ENCODE measurements at places on chromosomes 2 and 18.

DNA sequence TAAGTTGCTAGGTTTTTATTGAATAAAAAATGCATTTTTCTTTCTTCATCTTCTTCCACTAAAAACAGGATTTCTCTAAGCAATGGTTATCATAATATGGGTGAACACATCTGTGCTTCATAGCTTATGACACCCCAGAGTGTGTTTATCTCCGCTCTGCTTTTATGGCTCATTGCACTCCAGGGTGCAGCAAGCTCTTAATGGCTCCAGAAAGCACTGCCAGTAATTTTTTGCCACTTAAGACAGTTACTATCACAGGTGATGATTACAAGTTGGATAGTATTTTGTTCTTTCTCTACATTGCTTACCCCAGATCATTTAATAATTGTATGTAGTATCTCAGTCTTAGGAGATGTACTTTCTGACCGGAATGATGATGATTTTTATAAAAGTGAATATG, 239.3 kb upstream of the CDH20 start:
- no peak for DNase-seq

DNA sequence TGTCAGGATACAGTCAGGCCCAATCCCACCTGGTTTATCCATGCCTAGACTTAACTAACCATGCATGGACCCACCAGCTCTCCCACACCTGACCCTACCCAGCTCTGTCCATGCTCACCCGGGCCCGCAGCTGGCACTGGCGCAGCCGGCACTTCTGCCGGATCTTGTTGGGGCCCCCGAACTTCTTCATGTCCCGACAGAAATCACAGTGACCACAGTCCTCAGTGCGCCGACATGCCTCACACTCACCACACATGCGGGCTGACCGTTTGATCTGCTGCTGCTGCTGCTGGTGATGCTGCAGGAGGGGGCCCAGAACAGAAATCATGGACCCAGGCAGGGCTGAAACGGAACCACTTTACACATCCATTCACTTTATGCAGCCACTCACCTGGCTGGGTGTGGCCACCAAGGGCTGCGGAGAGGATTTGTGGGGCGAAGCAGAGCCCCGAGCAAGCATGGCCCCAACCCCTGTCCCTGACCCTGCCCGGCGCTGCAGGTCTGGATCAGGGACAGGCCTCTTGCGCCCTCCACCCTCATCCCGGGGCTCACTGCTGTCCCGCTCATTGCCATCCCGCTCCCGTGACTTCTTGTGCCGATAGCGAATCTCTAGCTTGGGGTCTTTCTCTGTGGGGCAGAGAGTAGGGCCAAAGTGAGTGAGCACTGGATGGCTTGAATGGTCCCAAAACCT, 1.7 kb downstream of the CXXC1 start:
- DNase-seq: no peak

GRCh38 chr2:9657731-9658130, 26.9 kb upstream of the YWHAQ start:
- DNase-seq: no peak

DNA sequence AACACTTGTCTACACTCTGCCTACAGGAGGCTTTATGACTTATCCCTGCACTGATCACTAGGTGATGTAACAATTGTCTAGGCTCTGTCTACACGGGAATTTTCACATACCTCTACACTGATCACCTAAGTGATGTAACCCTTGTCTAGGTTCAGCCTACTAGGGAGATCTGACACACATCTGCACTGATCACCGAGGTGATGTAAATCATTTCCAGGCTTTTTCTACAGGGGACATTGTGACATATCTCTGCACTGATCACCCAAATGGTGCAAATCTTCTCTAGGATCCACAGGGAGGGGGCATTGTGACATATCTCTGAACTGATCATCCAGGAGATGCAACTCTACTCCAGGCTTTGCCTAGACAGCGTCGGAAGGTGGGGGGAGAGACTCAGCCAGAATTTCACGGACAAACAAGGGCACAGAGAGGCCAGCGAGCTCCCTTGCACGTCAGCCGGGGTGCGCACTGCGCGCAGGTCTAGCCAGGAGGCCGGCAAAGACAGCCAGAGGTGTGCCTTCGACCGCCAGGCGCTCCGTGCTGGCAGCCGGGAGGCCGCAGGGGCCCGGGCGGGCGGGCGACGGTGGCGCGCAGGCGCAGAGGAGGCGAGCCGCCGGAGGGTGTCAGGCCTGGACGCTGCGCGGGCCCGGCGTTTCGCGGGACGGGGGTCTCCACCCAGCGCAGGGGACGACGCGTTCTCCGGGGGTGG, 46.9 kb upstream of the USP14 start:
- peak; percentile 79 for DNase-seq

- DNase-seq: peak; percentile 18
These were observed 1.7 kb downstream of the FZD7 start for GRCh38 chr2:202035089-202035940.

DNA sequence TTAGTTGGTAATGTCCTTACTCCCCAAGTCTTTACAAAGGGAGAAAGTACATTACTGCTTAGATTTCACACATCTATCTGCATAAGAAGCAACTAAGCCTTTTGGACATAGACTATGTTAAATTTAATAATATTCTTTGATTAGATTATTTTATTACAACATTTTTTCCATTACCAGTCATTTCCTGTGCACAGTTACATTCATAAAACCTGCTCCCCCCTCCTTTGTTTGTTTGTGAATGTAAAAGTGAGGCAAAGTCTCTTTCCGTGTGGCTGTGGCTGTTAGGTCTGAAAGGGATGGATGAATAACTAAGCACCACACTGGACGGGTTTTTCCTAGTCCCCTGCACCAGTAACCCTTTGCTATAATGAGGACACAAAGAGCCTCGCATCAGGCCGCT, 9.6 kb downstream of the PTGR3 start:
- DNase-seq: no peak

GRCh38 chr18:4017480-4017879, 437.6 kb downstream of the DLGAP1 start:
- no peak for DNase-seq

- no peak for DNase-seq
These were observed 77.9 kb upstream of the FAM124B start for GRCh38 chr2:224479826-224480225.

DNA sequence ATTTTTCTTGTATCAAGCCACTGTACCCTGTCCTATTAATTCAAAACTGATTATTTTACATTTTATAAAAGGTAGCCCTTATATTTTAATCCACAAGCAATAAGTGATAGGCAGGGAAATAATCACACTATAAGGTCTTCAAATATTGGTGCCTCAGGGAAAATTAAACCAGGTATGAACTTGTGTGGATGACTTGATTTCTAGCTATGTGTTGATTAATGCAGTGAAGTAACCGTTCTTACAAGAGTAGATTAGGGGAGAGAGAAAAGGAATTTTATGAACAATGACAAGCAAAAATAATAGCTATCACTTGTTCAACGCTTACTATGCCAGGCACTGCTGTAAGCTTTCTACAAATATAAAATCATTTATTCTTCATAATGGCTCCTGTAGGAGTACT, 199.6 kb downstream of the PTGR3 start:
- no peak for DNase-seq

- DNase-seq: no peak
These were observed 12.1 kb upstream of the COPS8 start for GRCh38 chr2:237073552-237073951.

- DNase-seq: no peak
These were observed 352.7 kb upstream of the SLC39A10 start for GRCh38 chr2:195304310-195304709.

GRCh38 chr2:215918901-215919599, 94.3 kb downstream of the MREG start:
- DNase-seq: no peak

- no peak for DNase-seq
These were observed 153.5 kb downstream of the MYCN start for GRCh38 chr2:16093639-16094529.

GRCh38 chr2:11807156-11808015, 61.0 kb downstream of the LPIN1 start:
- DNase-seq: no peak

- DNase-seq: no peak
These were observed 189.4 kb upstream of the ARL4C start for GRCh38 chr2:234686088-234686890.

DNA sequence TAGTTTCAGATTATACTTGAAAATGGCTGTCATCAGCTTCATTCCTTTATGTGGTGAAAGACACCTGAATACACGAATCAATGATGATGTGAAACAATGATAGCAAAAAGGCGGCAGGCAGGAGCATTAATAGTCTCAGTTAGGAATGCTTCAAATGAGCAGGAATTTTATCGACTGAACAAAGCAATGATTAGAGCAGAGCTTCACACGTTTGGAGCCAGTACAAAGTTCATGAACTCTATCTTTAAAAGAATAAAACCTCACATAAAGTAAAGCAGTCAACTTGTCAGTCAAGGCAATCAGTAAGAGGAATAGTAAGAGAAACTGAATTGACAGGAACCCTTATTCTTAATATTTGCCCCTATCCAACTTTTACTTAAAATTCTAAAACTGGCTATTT, 78.4 kb upstream of the SERTAD2 start:
- DNase-seq: no peak

GRCh38 chr2:237435844-237436587, 22.1 kb upstream of the COL6A3 start:
- no peak for DNase-seq

GRCh38 chr2:46122318-46122976, 174.8 kb upstream of the EPAS1 start:
- DNase-seq: no peak

- DNase-seq: no peak
These were observed 6.5 kb downstream of the GREB1 start for GRCh38 chr2:11540148-11540995.

- no peak for DNase-seq
These were observed 104.8 kb downstream of the PLCL1 start for GRCh38 chr2:197908990-197909776.

DNA sequence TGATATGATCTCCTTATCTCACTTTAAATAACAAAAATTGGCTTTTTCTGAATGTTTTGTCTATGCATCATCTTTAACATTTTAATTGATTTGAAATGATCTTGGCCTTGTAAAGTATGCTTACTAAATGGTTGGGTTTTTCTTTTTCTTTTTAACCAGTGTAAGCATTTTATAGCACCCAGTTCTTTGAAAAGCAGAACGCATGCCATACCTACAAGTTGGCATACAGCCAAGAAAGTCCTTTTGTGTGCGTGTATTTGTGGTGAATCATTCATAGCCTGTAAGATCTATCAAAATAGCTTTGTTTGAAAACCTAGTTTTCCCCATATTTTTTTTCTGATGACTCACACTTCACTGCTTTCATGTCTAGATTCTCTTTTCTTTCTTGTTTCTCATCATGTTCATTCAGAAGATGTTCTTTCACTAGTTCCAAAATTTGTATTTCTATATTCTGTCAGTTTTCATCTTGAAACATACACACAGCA, 4.1 kb upstream of the VRK2 start:
- DNase-seq: no peak

DNA sequence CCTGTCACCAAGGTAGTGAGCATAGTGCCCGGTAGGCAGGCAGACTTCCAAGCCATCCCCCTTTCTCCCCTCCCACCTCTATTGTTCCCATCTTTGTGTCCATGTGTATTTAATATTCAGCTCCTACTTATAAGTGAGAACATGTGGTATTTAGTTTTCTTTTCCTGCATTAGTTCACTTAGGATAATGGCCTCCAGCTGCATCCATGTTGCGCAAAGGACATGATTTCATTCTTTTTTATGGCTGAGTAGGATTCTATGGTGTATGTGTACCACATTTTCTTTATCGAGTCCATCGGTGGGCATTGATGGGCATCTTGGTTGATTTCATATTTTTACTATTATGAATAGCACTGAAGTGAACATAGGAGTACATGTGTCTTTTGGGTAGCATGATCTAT, 35.3 kb downstream of the MMADHC start:
- no peak for DNase-seq

DNA sequence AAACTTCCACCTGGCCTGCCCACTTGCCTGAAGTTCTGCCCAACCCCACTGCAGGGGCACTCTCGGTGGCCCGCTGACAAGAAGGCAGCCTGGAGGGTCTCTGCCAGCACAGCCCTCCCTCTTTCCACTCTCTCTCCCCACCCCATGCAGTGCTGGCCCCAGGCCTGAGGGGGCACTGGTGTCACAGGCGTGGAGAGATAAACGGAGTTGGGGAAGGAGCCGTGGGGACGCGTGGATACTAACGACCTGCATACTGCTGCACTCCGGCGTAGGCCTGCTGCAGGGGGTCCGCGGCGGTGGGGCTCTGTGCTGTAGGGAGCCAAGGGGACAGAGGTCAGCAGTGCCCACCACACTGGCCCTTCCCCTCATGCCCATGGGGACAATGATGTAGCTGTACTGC, 299.3 kb downstream of the CELF4 start:
- no peak for DNase-seq

- no peak for DNase-seq
These were observed 510.7 kb upstream of the LRRTM1 start for GRCh38 chr2:80815259-80815658.

All from CD4-positive, alpha-beta memory T cell (primary cell).